ENCODE measurements at places on chromosomes 5 and 9.

- no peak for DNase-seq
Measured at GRCh38 chr5:80967500-80968181, 7.5 kb downstream of the RASGRF2 start.

DNA sequence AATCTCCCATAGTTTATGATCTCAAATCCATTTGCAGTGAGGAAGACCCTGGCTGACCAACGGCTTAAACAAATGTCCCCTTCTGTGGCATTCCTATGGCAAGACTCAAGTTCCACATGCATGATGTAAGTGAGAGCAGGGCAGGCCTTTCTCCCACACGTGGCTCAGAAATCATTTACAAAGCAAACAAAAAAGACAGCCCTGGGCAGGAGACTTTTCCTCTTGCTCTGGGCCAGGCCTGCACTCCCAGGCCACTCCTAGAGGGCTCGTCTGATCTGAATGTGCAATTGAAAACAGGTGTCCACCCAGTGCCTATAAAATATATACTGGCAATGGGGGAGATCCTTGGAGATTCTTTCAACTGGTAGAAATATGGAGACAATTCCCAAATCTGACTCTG is 123.1 kb downstream of the DMRT2 start:
- no peak for DNase-seq

DNA sequence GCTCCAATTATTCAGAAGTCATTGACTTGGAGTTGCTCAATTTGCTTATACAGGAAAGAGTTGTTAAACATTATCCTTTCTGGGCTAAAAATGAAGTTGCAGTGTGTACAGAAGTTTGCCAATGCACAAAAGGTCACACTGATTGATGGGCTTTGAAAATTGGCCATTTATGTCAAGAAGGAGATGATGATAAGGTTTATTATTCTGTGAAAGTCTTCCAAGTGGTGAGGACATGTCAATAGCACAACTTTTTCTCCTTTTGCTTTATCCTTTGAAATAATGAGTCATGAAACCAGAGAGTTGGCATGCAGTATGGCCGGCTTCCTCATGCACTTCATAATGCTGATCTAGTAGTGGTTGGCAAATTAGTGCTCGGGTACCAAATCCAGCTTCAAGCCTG is 848.5 kb upstream of the WWC1 start:
- DNase-seq = no peak

DNA sequence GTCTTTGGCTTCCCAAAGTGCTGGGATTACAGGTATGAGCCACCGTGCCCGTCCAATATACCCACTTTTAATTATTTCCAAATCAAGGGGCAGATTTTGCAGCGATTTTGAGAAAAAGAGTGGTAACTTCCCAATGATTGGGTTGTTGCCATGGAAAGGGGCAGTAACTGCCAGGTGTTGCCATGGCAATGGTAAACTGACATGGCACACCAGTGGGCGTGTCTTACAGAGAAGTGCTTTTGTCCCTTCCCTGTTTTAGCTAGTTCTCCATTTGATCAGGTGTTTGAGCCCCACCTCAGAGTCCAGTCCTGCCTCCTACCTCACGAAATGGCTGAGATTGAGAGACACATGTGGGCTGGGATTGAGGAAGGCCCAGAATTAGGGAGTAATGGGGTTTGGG is 86.3 kb upstream of the IER5L start:
- no peak for DNase-seq

- no peak for DNase-seq
Measured at GRCh38 chr5:91059409-91059808, 323.7 kb downstream of the ARRDC3 start.

GRCh38 chr9:80127920-80128319 is 556.2 kb downstream of the TLE4 start:
- no peak for DNase-seq

Measured in erythroblast (primary cell).